CD8-positive, alpha-beta memory T cell (primary cell): ENCODE measurements at places on chromosomes 7 and 10.

GRCh38 chr10:116082762-116083161 is 190.2 kb downstream of the GFRA1 start:
- no peak overlapping the region for H3K27ac ChIP-seq
- H3K4me1 ChIP-seq = no peaks in the 10 kb centered on the region
- H3K27me3 ChIP-seq = no peaks in the 10 kb centered on the region
- no peaks in the 10 kb centered on the region for H3K36me3 ChIP-seq

DNA sequence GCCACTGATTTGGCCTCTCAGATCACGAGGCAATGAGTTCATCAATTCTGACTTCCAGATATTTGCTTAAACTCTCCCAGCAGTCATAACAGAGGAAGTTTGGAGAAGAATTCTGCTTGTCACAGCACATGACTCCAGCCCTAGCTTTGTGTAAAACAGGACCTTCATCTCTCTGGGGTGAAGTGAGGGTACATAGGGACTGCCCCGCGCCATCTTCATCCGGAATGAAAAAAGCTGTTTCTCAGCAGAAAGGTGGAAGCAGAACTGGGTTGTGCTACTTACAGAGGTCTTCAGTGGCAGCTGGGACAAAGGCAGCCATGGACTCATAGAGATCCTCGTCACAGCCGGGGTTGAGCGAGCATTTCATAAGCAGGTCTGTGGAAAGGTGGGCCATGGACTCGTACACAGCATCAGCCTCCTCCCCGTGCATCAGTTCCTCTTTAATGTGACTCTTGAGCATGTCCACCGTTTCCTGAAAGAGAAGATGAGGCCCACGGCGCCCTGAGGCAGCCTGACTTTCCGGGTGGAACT is 58.4 kb upstream of the TM9SF3 start:
- no peaks in the 10 kb centered on the region for H3K36me3 ChIP-seq
- no peak overlapping the region for H3K27ac ChIP-seq
- no peaks in the 10 kb centered on the region for H3K27me3 ChIP-seq
- no peak overlapping the region for H3K4me3 ChIP-seq
- no peaks in the 10 kb centered on the region for H3K4me1 ChIP-seq

DNA sequence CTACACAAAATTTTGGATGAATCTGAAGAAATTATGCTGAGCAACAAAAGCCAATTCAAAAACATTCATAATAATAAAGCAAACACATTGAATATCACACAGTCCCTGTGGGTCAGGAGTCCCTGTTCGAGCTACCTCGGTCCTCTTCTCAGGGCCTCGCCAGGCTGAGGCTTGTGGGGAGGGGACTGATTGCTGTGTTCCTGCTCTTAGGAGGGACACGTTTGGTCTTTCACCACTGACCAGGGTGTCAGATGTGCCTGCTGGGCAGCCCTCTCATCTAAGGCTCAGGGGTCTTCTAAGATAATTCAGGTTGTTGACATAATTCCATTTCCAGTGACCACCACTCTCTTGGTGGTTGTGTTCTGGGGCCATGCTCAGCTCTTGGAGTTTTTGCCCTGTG is 233.8 kb upstream of the PPP2R2D start:
- H3K4me3 ChIP-seq = no peak overlapping the region
- no peaks in the 10 kb centered on the region for H3K27me3 ChIP-seq

GRCh38 chr7:37119296-37119860 is 329.3 kb downstream of the ELMO1 start:
- no peaks in the 10 kb centered on the region for H3K36me3 ChIP-seq
- H3K27ac ChIP-seq = no peak overlapping the region
- H3K27me3 ChIP-seq = no peaks in the 10 kb centered on the region
- no peak for DNase-seq
- no peak overlapping the region for H3K4me3 ChIP-seq
- peaks cover 23% of the 10 kb centered on the region for H3K4me1 ChIP-seq

- H3K4me3 ChIP-seq = no peak overlapping the region
- H3K4me1 ChIP-seq = peaks cover under 1% of the 10 kb centered on the region
- no peaks in the 10 kb centered on the region for H3K36me3 ChIP-seq
- DNase-seq = no peak
Measured at GRCh38 chr7:127792528-127793342, 140.7 kb downstream of the SND1 start.

GRCh38 chr10:116907245-116907987 is 58.1 kb downstream of the ENO4 start:
- H3K27me3 ChIP-seq = no peaks in the 10 kb centered on the region
- H3K27ac ChIP-seq = no peak overlapping the region
- DNase-seq = no peak

DNA sequence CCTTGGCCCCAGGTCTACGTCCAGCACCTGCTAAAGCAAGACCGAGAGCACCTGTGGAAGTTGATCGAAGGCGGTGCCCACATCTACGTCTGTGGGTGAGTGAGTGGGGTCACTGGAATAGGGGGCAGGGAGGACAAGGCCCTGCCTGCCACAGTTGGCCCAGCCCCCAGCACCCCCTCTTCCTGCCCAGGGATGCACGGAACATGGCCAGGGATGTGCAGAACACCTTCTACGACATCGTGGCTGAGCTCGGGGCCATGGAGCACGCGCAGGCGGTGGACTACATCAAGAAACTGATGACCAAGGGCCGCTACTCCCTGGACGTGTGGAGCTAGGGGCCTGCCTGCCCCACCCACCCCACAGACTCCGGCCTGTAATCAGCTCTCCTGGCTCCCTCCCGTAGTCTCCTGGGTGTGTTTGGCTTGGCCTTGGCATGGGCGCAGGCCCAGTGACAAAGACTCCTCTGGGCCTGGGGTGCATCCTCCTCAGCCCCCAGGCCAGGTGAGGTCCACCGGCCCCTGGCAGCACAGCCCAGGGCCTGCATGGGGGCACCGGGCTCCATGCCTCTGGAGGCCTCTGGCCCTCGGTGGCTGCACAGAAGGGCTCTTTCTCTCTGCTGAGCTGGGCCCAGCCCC is 8.1 kb downstream of the TMEM120A start:
- H3K36me3 ChIP-seq = no peaks in the 10 kb centered on the region
- H3K4me1 ChIP-seq = no peaks in the 10 kb centered on the region
- H3K27me3 ChIP-seq = no peaks in the 10 kb centered on the region
- no peak overlapping the region for H3K4me3 ChIP-seq
- no peak overlapping the region for H3K27ac ChIP-seq

- no peak overlapping the region for H3K27ac ChIP-seq
- peaks cover 6% of the 10 kb centered on the region for H3K36me3 ChIP-seq
- H3K4me1 ChIP-seq = no peaks in the 10 kb centered on the region
- no peak overlapping the region for H3K4me3 ChIP-seq
Measured at GRCh38 chr7:77783111-77783510, 15.1 kb downstream of the TMEM60 start.

- no peak overlapping the region for H3K4me3 ChIP-seq
- no peak overlapping the region for H3K27ac ChIP-seq
- no peak for DNase-seq
- H3K27me3 ChIP-seq = no peaks in the 10 kb centered on the region
- H3K36me3 ChIP-seq = no peaks in the 10 kb centered on the region
Measured at GRCh38 chr10:129048513-129048912, 418.5 kb upstream of the MGMT start.

GRCh38 chr7:39240864-39241263 is 263.2 kb downstream of the POU6F2 start:
- no peaks in the 10 kb centered on the region for H3K36me3 ChIP-seq
- H3K4me1 ChIP-seq = no peaks in the 10 kb centered on the region
- H3K4me3 ChIP-seq = no peak overlapping the region
- no peaks in the 10 kb centered on the region for H3K27me3 ChIP-seq

DNA sequence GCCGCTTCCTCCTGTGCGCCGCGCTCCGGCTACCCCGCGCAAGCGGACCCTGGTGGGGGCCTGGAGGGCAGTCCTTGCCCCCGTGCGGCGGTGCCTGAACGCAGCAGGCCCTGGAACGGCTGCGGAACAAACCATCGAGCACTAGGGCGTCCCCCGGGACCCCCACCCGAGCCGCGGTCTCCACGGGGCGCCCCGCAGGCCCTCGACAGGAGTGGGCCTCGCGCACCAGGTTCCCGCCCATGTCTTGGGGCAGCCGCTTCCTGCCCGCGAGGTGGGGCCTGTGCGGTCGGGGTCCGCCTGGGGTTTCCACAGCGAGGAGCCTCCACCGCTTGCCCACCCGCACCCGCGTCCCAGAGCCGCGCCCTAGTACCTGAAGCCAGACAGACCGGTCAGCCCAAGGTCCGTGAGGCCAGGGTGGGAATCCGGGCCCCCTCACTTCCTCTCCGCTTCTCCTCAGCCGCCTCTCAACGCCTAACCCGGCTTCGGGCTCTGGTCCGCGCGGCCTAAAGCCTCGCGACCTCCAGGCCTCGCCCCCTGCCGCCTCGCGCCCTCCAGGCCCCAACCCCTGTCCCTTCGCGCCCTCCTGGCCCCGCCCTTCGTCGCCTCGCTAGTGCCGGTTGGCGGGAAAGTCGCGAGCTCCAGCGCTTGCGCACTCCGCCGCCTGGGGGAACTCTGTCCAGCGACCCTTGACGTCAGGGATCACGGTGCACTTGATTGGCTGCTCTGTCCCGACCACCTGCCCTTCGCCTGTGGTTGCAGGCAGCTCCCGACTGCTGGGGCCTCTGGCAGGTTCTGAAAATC is 7.0 kb upstream of the GBX1 start:
- no peak overlapping the region for H3K4me3 ChIP-seq
- DNase-seq = no peak
- H3K27me3 ChIP-seq = no peaks in the 10 kb centered on the region

- no peak overlapping the region for H3K4me3 ChIP-seq
- no peaks in the 10 kb centered on the region for H3K27me3 ChIP-seq
- no peaks in the 10 kb centered on the region for H3K36me3 ChIP-seq
- no peak overlapping the region for H3K27ac ChIP-seq
- no peak for DNase-seq
Measured at GRCh38 chr10:130747356-130747755, 564.2 kb downstream of the TCERG1L start.

DNA sequence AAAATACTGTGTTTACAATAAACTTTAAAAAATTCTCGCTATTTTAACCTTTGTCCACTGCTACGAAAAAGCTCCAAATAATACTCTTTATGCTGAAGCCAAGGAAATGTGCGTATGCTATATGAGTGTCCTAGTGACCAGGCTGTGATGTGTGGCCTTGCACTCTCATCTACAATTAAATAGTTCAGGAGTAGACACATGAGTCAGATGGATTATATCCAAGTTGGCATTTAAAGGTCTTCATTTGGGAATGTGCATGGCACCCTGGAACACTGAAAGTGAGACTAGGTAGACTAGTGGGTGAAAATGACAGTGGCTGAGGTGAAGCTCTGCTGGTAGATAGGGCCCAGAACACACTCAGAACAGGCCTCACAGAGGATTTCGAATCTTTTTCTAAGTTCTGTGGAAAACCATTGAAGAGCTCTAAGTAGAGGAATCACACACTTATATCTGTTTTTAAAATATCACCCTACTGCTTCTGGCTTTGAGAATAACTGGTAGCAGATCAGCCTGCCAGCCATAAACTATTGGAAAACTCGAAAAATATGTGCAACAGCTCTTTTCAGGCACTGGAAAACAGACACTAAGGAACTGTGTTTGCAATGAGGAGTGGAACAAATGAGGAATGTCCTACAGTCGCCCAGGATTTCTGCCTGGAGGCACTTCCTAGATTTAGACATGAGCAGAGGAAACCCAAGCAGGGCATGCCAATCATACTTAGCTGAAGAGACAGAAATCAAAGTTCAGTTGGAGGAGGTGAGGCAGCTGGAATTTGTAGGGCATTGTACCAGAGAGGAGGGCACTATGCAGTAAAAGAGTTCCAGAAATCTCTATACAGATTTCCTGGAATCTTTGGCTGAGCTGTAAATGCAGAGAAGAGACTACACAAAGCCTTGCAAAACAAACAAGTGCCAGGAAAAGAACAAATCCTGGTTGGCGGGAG is 603.8 kb upstream of the LRRTM3 start:
- DNase-seq = no peak
- H3K4me1 ChIP-seq = no peaks in the 10 kb centered on the region
- no peak overlapping the region for H3K4me3 ChIP-seq
- no peaks in the 10 kb centered on the region for H3K27me3 ChIP-seq

GRCh38 chr7:68717176-68717575 is 881.1 kb upstream of the AUTS2 start:
- H3K36me3 ChIP-seq = no peaks in the 10 kb centered on the region
- DNase-seq = no peak
- no peaks in the 10 kb centered on the region for H3K27me3 ChIP-seq
- no peak overlapping the region for H3K4me3 ChIP-seq
- H3K27ac ChIP-seq = no peak overlapping the region
- no peaks in the 10 kb centered on the region for H3K4me1 ChIP-seq

GRCh38 chr7:102721-103120 is 89.7 kb upstream of the FAM20C start:
- no peaks in the 10 kb centered on the region for H3K4me1 ChIP-seq
- DNase-seq = no peak
- no peaks in the 10 kb centered on the region for H3K27me3 ChIP-seq
- no peaks in the 10 kb centered on the region for H3K36me3 ChIP-seq
- no peak overlapping the region for H3K27ac ChIP-seq

DNA sequence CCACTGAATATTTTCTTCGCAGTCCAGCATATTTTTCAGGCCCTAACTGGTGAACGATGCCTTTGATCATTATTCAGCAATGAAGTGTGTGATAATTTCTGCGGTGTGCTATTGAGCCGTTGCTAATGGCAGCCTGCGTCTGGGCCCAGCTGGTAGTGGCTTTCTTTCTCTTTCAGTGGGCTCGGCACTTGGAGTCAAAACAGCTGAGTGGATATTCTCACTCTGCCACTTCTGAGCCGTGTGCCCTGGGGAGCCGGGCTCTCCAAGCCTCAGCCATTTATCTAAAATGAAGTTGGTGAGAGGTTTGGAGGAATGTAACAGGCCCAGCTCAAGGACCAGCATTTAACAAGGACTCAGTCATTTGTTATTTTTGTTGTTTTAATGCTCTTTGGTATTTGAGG is 87.5 kb upstream of the IFRD1 start:
- H3K36me3 ChIP-seq = no peaks in the 10 kb centered on the region
- no peak for DNase-seq
- H3K27me3 ChIP-seq = no peaks in the 10 kb centered on the region
- no peaks in the 10 kb centered on the region for H3K4me1 ChIP-seq

GRCh38 chr7:131003634-131004033 is 269.6 kb upstream of the KLF14 start:
- H3K4me1 ChIP-seq = peaks cover 49% of the 10 kb centered on the region
- no peaks in the 10 kb centered on the region for H3K27me3 ChIP-seq
- H3K27ac ChIP-seq = no peak overlapping the region
- no peak overlapping the region for H3K4me3 ChIP-seq
- no peak for DNase-seq

- peaks cover 3% of the 10 kb centered on the region for H3K4me1 ChIP-seq
- no peak overlapping the region for H3K4me3 ChIP-seq
- no peaks in the 10 kb centered on the region for H3K27me3 ChIP-seq
- H3K36me3 ChIP-seq = no peaks in the 10 kb centered on the region
Measured at GRCh38 chr10:5441106-5441505, 28.7 kb downstream of the NET1 start.

- no peak overlapping the region for H3K27ac ChIP-seq
- H3K27me3 ChIP-seq = no peaks in the 10 kb centered on the region
- peaks cover 32% of the 10 kb centered on the region for H3K36me3 ChIP-seq
- DNase-seq = no peak
- H3K4me3 ChIP-seq = no peak overlapping the region
Measured at GRCh38 chr10:12241810-12242529, 46.0 kb downstream of the CDC123 start.

- H3K36me3 ChIP-seq = no peaks in the 10 kb centered on the region
- H3K4me1 ChIP-seq = peaks cover 19% of the 10 kb centered on the region
- no peaks in the 10 kb centered on the region for H3K27me3 ChIP-seq
Measured at GRCh38 chr10:1935912-1936311, 198.6 kb upstream of the ADARB2 start.

- no peak overlapping the region for H3K27ac ChIP-seq
- no peaks in the 10 kb centered on the region for H3K4me1 ChIP-seq
- no peaks in the 10 kb centered on the region for H3K36me3 ChIP-seq
Measured at GRCh38 chr7:103711413-103711812, 265.4 kb upstream of the SLC26A5 start.

- no peak overlapping the region for H3K27ac ChIP-seq
- H3K36me3 ChIP-seq = no peaks in the 10 kb centered on the region
- H3K4me3 ChIP-seq = no peak overlapping the region
- H3K4me1 ChIP-seq = no peaks in the 10 kb centered on the region
- H3K27me3 ChIP-seq = no peaks in the 10 kb centered on the region
Measured at GRCh38 chr7:12469568-12469967, 65.9 kb upstream of the VWDE start.
